Progenitor cell of endocrine pancreas (in vitro differentiated cells): ENCODE measurements at places on chromosomes 6 and 20. TPM values are rescaled to one million over a fixed set of nuclear protein-coding genes. Genes with fewer than 3 reads are reported as not detected.

The PRSS16 gene
- 28.2 and 29.8 TPM in 2 replicates for total RNA-seq

The CTCFL gene
- total RNA-seq = not detected in 2 replicates

The HLA-DQB1 gene
- total RNA-seq = 6.1 TPM in 2 replicates

The OTOR gene
- not detected in 2 replicates for total RNA-seq
